ENCODE measurements at places on chromosomes 16 and 17.

DNA sequence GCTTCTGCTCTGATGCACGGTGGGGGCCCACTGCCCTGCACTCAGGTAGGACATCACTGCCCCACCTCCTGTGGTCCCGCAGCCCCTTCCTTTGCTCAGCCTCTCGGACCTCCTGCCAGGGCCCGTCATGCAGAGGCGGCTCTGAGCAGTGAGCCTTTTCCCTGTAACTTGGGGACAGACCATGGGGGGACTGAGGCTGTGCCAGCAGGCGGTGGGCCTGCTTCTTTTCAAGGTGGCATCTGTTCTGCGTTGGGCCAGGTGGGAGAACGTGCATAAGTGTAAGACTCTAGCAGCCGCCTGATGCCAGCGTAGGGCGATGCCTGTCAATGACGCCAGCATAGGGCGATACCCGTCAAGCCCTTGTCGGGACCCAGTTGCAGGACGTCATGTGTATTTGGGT lies 40.3 kb upstream of the ZNF469 start:
- DNase-seq, result no peak

GRCh38 chr16:67525176-67525860 lies 3.3 kb upstream of the RIPOR1 start:
- no peak for DNase-seq

DNA sequence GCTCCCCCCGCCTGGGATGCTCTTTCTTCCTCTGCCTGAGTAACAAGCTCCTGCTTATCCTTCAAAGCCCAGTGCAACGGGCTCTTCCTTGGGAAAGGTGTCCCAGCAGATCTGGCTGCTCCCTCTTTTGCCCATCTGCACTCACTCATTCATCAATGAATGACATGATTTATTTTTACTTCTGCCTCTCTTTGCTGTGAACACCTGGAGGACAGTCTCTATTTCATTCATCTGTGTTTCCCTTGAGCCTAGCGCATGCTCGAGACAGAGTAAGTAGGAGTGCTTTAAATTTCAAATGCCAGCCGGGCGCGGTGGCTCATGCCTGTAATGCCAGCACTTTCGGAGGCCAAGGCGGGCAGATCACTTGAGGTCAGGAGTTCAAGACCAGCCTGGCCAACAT lies 22.0 kb upstream of the GINS2 start:
- no peak for DNase-seq

- no peak for DNase-seq
Observed at GRCh38 chr16:11844499-11844898, 6.8 kb downstream of the RSL1D1 start.

DNA sequence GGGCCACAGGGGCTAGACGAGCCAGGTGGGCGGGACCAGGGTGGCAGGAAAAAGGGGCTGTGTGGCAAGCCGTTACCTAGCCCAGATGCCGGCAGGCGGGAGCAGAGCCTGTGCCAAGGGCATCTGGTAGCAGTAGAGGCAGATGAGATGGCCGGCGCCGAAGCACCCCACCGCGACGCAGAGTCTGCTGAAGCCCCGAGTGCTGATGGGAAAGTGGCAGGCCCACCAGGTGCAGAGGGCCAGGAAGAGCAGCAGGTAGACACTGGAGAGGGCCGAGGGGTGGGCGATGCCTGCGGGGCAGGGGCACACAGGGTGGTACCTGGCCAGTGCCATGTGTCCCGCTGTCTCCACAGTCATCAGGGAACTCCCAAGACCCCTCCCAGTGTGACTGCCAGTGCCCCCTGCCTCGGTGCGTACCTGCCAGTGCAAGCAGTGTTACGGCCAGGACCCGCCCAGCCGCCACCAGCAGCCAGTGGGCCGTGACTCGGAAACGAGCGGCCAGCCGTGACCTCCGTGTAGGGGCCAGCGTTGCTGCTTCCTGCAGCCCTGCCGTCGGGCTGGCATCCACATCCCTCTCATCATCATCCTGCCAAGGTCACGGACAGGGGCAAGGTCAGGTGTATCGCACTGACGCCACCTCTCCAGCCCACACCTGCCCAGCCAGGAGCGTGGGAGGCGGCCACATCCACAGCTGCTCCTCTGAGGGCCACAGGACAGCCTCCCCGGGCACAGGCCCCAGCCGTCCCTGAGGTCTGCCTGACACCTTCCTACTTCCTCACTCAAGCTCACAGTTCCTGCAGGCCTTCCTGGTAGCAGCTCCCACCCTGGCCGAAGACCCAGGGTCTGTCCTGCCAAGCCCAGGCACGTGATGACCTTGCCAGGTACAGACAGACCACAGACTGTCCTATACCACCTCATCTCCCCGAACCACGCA lies 32.1 kb downstream of the CTU2 start:
- no peak for DNase-seq

GRCh38 chr17:19911033-19911432 lies 43.3 kb upstream of the ULK2 start:
- no peak for DNase-seq

GRCh38 chr17:38579934-38580333 lies 25.8 kb downstream of the SRCIN1 start:
- DNase-seq, result no peak

GRCh38 chr16:85619101-85619891 lies 6.2 kb downstream of the GSE1 start:
- DNase-seq, result no peak

DNA sequence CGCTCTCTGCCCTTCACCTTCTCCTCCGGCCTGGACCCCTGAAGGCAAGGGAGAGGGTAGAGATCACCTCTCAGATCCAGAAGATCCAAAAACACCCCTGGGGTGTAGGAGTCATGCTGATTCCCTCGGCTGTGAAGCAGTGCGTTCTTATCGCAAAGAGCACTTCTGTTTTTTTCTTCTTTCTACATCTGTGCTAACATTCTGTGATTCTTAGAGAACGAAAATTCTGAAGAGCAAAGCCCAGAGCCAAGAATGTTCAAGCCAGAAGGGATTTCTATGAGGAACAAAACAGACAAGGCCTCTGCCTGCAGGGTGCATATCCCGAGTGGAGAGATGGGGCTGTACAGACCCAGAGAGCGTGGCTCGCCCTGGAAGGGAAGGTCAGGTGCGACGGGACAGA lies 17.2 kb downstream of the NPTX1 start:
- no peak for DNase-seq

- no peak for DNase-seq
Observed at GRCh38 chr17:66032082-66032712, 159.7 kb downstream of the CEP112 start.

- no peak for DNase-seq
Observed at GRCh38 chr17:30368912-30369720, 9.6 kb upstream of the CPD start.

DNA sequence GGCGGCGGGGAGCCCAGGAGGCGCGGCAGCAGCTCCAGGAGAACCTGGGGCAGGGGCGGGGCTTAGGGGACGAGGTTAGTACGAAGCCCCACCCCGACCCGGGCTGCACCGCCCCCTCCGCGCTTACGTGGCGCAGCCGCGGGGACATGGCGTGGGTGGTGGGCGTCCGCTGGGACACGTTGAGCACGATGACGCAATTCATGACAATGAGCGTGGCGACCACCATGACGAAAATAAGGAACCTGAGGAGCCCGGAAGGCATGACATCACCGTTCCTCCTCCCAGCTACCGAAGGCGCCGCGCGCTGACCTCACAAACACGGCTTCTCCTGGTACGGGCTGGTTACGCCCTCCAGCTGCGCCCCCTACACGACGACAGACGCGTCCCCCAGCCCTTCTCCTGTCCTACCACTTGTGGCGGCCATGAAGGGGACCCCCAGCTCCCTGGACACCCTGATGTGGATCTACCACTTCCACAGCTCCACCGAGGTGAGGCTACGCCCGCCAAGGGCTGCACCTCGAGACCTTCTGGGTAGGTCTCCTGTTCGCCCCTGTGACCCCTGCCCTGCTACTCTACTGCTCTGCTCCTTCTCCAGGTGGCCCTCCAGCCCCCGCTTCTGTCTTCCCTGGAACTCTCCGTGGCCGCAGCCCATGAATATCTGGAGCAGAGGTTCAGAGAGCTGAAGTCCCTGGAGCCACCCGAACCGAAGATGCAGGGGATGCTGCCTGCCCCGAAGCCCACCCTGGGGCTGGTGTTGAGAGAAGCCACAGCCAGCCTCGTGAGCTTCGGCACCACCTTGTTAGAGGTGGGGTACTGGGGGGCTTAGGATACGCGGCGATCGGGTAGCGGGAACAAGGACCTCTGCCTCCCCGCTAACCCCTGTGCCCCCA lies at the start of gene C17orf107:
C17orf107 (plus strand) TSS at position 196 of the 890 bp plus-strand sequence; CDS start at position 423, 227 bp downstream.
- DNase-seq, result peak; percentile 94

- no peak for DNase-seq
Observed at GRCh38 chr17:67559381-67559966, 158.3 kb upstream of the NOL11 start.

GRCh38 chr17:79985361-79985942 lies 50.2 kb downstream of the TBC1D16 start:
- no peak for DNase-seq

DNA sequence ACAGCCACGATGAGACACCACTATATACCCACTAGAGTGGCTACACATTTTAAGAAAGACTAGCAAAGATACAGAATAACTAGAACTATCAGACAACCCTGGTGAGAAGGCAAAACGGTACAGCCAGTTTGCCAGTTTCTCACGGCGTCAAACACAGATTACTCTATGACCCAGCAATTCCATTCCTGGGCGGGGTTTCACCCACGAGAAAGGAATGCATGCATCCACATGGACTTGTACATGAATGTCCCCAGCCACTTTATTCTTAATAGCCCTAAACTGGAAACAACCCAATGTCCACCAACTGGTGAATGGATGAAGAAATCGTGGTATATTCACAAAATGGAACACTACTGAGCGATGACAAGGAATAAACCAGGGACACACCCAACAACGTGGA lies 74.5 kb downstream of the MYH10 start:
- no peak for DNase-seq

GRCh38 chr16:71430744-71431143 lies 11.1 kb downstream of the TLE7 start:
- DNase-seq, result no peak

- DNase-seq, result no peak
Observed at GRCh38 chr16:67458121-67458641, 22.8 kb downstream of the ATP6V0D1 start.

GRCh38 chr16:69157196-69157595 lies 24.7 kb downstream of the UTP4 start:
- DNase-seq, result no peak

- DNase-seq, result no peak
Observed at GRCh38 chr16:24668481-24669061, 60.9 kb upstream of the TNRC6A start.

DNA sequence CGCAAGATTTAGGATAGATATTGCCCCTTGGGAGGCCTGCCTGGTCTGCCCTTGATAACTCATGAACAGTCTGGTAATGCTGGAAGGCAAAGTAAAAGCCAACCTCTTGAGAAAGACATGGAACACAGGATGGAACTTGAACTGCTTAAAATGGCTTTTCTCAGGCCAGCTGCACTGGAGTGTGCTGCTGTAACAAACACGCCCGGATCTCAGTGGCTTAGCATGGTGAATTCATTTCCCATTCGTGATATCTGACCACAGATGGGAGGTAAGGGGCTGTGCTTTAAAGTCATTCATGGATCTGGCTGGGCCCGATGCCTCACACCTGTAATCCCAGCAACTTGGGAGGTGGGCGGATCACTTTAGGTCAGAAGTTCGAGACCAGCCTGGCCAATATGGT lies 113.2 kb downstream of the WWOX start:
- DNase-seq, result no peak

- DNase-seq, result no peak
Observed at GRCh38 chr17:75906143-75906884, 1.6 kb upstream of the MRPL38 start.

DNA sequence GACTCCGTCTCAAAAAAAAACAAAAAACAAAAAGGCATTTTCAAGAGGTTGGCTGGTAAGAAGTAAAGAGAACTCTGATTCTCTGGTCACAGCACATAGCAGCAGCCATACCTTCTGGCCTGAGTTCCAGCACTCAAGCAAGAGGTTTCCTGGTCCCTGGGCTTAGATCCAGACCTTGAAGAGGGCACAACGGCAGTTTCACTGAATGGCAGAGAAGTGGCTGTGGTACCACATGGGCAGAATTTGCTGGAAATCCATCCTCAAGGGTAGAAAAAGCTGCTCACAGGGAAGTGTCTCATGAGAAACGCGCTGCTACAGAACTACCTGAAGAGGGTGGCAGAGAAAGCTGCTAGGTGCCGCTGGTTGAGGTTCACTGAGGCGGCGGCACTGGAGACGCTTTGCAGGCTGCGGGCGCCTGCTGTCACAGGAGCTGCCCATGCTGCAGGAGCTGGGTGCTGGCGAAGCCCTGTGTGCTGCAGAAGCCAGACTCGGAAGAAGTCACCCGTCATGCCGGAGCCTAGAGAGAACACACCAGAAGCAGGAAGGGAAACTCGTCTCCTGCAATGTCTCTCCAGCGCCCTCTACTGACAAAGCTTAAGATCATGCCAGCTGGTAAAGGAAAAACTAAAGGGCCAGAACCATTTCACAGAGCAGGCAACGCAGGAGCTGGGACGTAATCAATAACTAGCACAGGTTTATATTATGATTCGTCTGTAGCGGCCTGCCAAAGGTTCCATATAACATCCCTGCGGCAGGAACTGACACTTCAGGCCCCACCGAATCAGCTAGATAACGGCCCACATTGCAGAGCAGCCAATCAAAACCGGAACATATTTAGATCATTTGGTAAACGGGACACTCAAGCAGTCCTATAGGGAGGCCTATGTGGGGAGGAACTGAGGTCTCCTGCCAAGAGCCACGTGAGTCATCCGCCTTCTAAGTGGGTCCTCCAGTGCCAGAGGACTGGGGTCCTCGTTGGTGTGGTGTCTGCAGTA lies 5.4 kb upstream of the ZNF213 start:
- DNase-seq, result peak; percentile 87

DNA sequence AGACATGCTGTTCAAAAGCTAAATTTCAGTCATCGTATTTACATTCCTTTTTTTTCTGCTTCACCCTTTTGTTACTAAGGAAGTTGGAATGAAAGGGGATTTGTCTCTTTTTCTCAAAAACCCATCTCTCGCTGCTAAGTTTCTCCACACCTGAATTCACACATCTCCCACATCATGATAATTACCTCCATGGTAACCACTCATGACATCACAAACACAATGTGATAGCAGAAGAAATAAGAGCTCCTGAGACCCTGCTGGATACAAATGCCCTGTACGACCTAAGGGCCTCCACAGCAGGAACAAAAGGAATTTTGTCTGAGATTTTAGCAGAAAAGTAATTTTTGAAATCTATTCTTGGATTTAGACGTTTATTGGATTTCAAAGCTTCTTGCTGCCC lies 82.6 kb upstream of the GNAO1 start:
- DNase-seq, result no peak

DNA sequence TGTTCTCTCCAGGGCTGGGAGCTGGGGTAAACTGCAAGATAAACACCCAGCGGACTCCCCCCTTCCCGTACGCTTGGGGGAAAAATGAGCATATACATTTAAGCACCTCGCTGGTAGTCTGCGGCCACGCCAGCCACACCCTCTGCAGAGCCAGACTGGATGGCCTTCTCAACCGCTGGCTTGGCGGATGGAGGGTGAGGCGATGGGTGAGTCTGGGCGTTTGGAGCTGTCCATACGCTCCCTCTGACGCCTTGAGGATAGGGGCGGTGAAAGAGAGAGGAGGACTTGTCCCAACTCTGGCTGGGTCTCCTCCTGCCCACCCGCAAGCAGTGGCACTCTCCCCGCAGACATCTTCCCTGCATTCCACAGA lies 1.0 kb downstream of the ITGA3 start:
- DNase-seq, result no peak

All from CD4-positive, alpha-beta T cell treated with Interleukin-1 beta for 1 hour (primary cell).